Bone marrow (tissue), 2 donors: ENCODE measurements at places on chromosomes 5 and 9.

GRCh38 chr5:161400583-161400982 is 145.9 kb downstream of the GABRB2 start:
- no peak for DNase-seq

DNA sequence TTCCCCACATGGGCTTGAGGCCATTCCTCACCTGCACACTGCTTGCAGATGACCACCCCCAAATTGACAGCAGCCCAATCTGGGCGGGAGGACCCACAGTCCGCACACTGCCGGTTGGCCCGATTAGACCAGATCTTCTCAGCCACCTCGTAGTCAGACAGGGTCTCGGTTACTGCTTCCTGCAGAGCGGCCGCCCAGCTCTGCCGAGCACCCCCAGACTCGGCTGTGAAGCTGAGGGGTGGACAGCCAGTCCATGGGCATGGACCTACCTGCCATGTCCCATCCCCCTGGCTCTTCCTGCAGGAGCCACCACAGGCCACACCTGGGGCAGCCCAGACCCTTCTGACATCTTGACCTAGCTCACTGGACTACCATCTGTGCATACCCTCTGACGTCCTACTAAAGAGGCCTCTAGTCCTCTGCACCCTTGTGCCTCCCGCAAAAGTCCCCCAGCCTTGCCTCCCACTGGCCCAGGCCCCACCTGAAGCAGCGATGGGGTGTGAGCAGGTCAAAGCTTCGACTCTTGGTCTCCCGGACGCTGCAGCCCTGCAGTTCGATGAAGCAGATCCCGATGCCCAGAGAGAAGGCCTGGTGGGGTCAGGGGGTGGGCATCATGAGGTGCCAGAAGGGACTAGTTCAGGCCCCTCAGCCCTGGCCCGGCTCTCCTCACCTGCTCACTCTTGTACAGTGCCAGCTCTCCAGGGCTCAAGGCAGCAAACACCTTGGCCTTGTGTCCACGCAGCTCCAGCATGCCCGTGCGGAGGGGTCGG is 9.8 kb downstream of the ARAP3 start:
- DNase-seq = no peak

- DNase-seq = no peak
These were observed 796.4 kb upstream of the ACO1 start for GRCh38 chr9:31588006-31588405.

DNA sequence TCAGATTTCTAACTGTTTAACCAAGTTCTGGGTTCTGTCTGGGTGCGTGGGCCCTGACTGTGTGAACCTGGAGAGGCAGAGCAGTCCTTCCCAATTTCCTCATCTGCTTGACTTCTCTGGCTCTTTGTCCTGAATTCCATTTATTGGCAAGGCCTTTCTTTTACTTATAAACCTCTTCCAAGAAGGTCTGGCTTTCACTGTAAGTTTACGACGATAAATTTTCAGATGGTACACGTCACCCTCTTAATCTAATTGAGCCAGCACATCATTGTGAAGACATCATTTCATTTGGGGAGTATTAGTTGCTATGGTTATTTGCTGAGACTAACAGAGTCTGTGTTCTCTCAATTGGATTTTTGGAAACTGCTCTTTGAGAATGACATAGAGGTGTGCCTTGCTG is 92.4 kb downstream of the ARHGAP26 start:
- no peak for DNase-seq

- no peak for DNase-seq
These were observed 213.2 kb downstream of the TRIO start for GRCh38 chr5:14356305-14356704.

DNA sequence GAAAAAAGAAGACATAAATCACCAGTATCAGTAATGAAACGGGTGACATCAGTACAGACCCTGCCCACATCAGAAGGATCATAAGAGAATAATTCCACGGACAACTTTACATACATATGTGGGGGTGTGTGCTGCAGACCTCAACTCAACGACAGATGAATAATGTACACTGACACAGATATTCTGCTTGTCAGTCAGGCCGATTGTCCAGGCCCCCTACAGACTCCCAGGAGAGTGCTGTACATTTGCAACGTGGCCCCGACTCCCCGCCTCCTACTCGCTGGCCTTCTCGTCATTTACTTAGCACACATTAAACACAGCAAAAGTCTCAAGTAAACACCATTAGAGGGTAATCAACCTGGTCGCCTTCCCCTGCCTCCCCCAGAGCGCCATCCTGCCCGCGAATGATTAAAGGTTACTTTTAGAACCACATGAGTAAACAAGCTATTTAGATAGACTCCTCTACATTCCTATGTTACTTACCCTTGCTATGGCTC is 3.5 kb upstream of the TMED9 start:
- DNase-seq = no peak

DNA sequence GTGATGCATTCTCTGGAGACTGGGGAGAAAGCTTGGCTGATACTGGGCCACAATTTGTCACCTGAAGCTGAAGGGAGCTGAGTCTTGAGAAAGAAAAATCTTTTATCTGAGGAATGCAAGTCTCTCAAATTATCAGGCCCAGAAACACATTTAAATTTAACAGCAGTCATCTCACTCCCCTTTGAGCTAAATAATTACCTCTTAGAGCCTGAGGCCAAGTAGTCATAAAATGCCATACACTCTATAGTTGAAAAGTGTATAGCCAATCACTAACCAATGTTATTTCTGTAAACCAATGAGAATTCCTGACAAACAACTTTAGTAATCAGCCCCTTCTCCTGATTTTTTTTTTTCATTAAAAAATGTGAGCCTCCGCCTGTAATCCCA is 32.7 kb upstream of the DAPK1 start:
- no peak for DNase-seq

GRCh38 chr9:92666912-92667532 is 2.9 kb downstream of the IPPK start:
- DNase-seq = no peak

GRCh38 chr9:76232861-76233489 is 161.3 kb downstream of the RFK start:
- DNase-seq = no peak

DNA sequence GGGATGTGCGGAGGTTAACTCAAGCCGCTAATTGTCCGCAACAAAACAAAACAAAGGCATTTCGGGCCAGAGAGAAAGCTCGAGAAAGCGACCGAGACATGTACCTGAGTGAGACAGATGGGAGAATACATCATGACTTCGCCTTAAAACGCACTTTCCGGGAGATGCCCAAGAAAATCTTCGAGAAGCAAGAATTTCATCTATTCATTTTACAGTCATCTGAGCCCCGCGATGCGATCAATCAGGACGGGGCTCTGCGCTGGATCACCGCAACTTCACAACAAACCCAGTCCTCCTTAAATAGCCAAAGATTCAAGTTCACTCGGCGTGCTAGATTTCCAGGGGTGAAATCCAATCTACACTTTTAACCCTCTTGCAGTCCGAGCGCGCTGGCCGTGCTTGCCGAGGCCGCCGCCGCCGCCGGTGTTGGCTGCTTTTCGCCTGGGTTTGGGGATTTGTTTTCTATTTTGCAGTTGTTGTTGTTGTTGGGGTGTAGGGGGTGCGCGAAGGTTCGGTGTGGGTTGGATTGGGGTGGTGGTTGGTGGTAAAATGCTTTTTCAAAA is 482 bp downstream of the NFIB start:
- DNase-seq = no peak

DNA sequence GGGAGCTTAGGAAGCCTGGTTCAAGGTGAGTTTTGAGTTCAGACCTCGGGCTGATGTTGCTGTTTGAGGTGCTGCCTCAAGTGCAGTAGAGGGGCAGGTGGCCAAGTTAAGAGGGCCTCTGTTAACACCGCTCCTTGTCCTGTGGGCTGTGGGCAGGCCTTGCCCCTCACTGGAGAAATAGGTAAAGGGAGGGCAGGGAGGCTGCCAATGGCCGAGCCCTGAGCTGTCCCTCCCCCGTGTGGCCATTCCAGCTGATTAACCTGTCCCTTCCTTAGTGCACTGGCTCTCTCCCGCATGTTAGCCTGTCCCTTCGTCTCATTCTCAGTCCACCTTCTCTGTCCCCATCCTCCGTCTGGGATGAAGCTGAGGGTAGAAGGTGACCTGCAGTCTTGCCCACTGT is 21.4 kb downstream of the CNTFR start:
- no peak for DNase-seq

DNA sequence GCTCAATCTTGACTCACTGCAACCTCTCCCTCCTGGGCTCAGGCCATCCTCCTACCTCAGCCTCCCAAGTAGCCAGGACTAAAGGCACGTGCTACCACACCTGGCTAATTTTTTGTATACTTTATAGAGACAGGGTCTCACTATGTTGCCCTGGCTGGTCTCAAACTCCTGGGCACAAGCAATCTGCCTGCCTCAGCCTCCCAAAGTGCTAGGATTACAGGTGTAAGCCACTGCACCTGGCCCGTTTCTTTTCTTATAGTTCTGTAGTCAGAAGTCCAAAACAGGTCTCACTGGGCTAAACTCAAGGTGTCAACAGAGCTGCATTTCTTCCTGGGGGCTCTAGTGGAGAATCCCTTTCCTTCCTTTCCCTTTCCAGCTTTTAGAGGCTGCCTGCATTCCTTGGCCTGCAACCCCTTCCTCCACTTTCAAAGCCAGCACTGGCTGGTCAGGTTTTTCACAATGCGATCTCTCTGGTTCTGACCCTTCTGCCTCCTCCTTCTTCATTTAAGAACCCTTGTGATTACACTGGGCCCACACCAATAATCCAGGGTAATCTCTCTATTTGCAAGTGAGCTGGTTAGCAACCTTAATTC is 16.3 kb downstream of the IRF1 start:
- no peak for DNase-seq

GRCh38 chr9:29773676-29774075 is 2200.4 kb upstream of the C9orf72 start:
- peak; percentile 43 for DNase-seq

- DNase-seq = no peak
These were observed 13.7 kb upstream of the TLX3 start for GRCh38 chr5:171295299-171295698.

GRCh38 chr9:472479-473075 is 257.9 kb downstream of the DOCK8 start:
- DNase-seq = no peak

- DNase-seq = no peak
These were observed 3.4 kb downstream of the SMIM3 start for GRCh38 chr5:150781706-150782614.

GRCh38 chr5:178423901-178424809 is 166.0 kb downstream of the COL23A1 start:
- no peak for DNase-seq

GRCh38 chr5:76365561-76365960 is 37.5 kb upstream of the IQGAP2 start:
- DNase-seq = peak; percentile 5

DNA sequence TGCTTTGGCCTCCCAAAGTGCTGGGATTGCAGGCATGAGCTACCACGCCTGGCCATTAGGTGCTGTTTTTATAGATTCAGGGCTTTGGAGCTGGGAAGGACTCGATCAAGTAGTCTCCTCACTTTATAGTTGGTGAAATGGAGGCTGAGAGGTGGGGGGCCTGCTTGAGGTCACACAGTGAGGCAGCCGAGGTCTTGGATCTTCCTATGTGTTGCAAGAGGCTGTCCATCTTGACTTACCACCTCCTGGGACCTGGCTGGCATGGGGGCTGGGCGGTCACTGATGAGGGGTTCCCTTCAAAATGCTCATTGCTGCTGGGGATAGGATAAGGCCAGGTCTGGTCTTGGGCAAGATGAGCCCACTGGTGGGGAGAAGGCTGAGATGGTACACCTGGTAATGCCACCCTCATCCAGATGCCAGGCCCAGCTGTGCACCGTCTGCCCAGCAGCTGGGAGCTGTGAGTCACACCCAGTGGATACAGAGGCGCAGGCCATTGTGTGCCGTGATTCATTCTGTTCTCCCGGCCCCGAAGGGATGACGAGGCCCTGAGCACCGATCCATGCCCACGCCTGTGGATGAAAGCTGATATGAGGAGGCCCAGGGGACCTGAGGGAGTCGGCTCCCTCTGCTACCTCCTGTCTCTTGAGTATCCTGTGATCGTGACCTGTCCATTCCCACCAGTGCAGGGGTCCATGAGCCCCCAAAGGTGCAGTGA is 10.5 kb upstream of the NDST1 start:
- no peak for DNase-seq

GRCh38 chr9:104986096-104986495 is 58.1 kb upstream of the ABCA1 start:
- DNase-seq = no peak

DNA sequence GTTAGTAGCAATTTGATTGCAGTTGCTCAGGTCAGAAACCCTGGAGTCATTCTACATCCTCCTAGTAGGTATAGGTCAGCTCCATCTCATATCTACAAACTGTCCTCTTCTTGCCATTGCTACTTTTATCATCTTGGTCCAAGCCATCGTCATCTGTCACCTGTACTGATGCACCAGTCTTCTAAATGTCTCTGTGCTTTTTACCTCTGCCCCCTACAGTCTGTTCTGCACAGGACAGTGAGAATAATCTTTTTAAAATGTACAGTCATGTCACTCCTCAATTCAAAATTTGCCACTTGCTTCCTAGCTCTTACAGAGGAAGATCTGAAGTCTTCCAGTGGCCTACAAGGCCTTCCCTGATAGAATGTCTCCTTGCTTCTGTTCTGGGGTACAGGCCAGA is 6.8 kb downstream of the NNT start:
- no peak for DNase-seq

DNA sequence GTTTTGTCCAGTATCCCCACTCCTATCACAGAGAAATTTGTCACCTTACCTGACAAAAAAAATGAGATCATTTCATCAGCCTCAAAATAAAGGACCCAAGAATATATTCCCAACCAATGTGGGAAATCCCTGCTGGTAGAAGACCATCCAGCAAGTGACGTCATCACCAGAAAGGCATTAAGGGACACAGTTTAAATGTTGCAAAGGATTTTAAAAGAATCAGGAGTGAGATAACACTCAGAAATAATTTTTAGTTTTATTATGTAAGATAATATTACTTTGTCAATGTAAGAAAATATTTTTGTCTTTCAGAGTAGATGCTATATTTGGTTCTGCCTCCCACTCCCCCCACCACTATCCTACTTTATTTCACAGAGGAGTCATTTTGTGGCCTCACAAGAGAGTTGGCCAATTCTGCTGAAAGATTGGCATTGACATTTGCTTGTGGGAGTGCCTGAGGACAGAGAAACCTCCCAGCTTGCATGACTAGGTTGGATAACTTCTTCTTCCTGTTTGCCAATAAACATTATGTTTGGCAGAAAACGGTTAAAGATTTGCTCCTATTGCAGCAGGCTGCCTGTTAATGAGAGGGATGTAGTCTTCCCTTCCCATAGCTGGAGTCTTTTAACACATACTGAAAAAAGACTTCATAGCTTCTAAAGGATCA is 288.6 kb upstream of the DAB2 start:
- DNase-seq = no peak

GRCh38 chr5:68374796-68375518 is 159.4 kb downstream of the PIK3R1 start:
- no peak for DNase-seq

- DNase-seq = no peak
These were observed 73.7 kb downstream of the SLC38A9 start for GRCh38 chr5:55638455-55638854.

DNA sequence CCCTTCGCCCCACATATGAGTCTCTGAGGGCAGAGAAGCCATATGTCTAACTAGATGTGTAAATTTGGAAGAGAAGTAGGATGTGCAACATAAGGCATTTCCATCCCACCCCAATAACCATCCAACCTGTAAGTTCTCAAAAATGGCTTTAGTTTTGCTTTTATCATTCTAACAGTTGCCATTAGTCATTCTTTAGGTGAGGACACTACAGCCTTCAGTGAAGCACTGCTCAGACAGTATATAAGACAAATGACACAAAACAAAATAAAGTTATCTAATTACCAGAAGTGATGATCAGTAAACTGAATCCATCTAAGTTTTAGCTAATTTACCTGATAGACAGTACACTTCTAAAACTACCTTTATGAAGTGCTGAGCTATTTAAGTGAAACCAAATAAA is 23.9 kb downstream of the MLLT3 start:
- DNase-seq = no peak
